ENCODE measurements at places on chromosomes 3 and 15.

DNA sequence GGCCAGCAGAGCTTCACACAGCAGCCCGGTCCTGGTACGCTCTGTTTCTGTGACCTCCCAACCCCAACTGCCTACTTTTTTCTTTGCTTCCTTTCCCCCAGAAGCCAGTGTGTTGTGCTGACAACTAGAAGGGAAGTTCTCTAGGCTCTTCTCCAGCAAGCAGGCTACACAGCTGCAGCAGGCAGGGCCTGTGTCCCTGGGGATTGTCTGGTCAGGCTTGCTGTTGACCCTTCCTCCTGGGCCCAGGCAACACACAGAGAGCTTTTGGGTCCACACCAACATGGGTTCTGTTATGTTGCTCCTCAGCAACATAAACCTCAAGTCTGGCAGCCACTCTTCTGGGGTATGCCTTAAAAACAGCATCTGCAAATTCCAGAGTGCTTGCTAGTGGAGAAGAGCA is 36.2 kb upstream of the TSPAN3 start:
- DNase-seq = peak; percentile 89

DNA sequence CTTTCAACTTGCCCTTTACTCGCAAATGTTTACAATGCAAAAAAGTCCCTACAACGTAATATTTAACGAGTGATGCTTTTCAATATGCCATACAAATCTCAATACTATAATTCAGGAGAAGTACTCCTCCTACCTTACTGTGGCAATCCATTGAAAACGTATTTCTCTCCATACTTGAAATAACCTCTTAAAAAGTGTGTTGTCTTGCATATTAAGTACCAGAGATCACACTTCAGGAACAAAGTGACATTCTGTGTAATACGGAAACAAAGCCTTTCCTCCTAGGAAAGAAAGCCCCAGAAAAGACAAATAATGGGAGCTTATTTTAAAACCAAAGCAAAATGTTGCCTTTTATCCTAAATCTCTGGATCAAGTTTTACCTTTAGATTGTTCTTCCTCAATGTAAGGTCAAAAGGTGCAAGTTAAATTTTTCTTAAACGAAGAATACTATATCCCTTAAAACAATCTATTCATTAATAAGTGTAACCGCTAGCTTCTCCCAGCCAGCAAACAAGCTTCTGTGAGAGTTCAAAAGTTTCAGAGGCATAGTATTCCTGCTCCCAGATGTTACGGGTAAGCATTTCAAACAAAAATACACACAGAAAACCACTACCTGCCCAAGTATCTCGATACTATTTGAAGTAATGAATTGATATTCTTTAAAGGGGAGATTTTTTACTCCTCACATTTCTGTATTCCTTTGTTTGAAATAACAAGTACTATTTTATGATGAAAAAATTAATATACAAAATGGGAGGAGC is 1.7 kb downstream of the TJP1 start:
- peak; percentile 8 for DNase-seq

- no peak for DNase-seq
Observed at GRCh38 chr3:46615050-46615775, 2.9 kb downstream of the FAM240A start.

DNA sequence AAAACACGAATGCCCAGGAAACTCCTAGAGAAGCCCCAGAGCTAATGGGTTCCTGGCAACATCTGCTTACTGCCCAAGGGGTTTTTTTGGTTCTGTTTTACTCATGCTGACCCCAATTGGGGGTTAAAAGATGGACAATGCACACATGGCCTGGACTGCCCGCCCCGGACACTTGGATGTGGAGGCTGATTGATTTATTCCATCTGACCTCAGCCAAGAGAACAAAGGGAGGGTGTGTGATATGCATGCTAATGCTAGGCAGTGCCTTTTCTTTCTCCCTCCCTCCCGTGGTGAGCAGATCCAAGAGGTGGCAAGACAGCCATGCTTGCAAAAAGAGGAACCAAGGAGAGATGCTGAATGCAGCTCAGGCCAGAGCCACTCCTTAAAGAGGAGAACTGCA is 3.3 kb upstream of the LRTM1 start:
- DNase-seq = no peak

DNA sequence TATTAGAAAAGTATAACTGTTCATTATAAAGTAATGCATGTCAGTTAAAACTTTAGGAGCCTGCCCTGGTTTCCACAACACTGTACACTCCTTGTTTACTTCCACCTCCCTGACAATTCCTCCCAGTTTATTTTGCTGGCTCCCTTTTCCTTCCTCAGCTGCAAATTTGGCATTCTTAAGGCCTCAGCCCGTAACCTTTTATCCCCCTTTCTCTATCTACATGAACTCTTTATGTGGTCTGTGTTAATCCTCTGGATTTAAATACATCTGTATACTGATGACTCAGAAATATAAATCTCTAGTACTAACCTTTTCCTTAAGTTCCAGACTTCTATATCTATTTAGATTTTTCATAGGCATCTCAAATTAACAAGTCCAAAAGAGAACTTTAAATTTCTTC is 143.6 kb downstream of the OTOL1 start:
- no peak for DNase-seq

DNA sequence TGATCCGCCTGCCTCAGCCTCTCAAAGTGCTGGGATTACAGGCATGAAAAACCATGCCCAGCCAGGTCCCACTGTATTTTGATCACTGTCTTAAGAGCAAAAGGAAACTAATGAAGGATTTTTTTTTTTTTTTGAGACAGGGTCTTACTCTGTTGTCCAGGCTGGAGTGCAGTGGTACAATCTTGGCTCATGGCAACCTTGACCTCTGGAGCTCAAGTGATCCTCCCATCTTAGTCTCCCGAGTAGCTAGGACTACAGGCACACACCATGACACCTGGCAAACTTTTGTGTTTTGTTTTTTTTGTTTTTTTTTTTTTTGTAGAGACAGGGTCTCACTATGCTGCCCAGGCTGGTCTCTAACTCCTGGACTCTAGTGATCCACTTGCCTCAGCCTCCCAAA is 6.4 kb downstream of the EMC3 start:
- DNase-seq = no peak

DNA sequence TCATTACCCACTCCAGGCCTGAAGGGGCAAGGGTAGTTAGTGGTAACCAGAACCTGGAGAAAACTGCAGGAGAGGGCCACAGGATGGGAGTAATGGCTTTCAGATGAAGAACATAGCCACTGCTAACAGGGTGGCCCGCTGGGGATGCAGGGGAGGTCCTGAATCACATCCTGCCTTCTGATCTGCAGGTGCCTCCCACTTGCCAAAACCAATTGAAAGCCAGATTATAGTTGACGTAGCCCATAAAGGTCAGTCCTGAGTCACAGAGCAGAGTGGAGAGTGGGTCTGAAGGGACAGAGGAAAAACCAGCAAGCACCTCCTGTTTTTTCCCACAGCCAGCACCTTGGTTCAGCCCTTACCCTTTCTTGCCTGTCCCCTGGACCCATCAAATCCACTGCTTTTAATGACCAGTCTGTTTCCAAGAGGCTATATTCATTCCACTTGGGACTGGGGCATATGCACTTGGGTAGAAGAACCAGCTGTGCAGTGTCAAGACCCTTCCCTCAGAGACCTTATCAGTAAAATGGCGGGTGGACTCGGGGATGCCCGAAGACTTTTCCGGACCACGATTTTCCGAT is 646 bp upstream of the SLC35G2 start:
- DNase-seq = peak; percentile 34

Measured in myocyte (in vitro differentiated cells).